ENCODE measurements at places on chromosomes 3 and 15.

GRCh38 chr15:88792342-88793282 is 10.6 kb upstream of the ACAN start:
- no peak overlapping the region for H3K4me3 ChIP-seq
- H3K27ac ChIP-seq = no peak overlapping the region
- H3K27me3 ChIP-seq = peaks cover 43% of the 10 kb centered on the region
- DNase-seq = no peak

DNA sequence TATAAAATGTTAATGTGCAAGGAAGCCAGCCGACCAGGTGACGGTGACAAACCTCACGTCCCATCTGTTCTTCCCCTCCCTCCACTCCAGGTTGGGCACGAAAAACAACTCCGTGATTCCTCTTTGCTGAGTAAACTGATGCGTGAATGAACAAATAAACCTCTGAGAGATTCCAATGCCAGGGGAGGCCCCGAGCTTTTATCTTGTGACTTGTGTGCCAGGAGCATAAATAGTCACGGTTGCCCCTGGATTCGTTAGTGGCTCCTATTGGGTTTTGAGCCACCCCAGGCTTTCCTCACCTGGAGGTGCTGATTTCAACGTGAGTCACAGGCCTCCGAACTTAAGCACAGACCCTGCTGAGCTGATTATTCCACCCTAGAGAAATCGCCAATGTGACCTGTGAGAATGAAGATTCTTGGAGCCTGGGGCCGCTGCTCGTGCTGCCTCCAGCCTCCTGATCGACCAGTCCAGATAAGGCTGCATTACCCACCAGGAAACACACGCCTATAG is 119.2 kb downstream of the SHQ1 start:
- no peaks in the 10 kb centered on the region for H3K27me3 ChIP-seq
- peaks cover 6% of the 10 kb centered on the region for H3K4me1 ChIP-seq
- H3K36me3 ChIP-seq = peaks cover 7% of the 10 kb centered on the region
- no peak for DNase-seq
- no peak overlapping the region for H3K27ac ChIP-seq

DNA sequence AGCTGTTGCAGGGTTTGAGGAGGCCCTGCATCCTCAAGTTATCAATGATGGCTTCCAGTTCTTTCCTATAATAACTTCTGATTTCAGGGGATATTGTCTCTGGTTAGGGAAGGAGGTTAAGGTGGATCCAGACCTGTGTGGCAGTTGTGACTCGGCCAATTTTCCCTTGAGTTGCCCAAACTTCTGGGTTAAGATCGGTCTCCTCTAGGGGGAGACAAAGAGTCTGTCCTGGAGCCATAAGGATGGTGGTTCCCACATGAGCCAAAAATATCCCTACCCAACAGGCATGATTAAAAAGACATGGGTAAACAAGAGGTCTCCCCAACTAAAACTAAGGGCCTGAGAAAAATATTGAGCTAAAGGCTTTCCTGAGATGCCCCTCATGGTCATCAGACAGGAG is 227.5 kb upstream of the MDFIC2 start:
- no peak overlapping the region for H3K27ac ChIP-seq
- peaks cover 13% of the 10 kb centered on the region for H3K27me3 ChIP-seq
- H3K36me3 ChIP-seq = no peaks in the 10 kb centered on the region
- H3K4me1 ChIP-seq = no peaks in the 10 kb centered on the region
- DNase-seq = no peak

DNA sequence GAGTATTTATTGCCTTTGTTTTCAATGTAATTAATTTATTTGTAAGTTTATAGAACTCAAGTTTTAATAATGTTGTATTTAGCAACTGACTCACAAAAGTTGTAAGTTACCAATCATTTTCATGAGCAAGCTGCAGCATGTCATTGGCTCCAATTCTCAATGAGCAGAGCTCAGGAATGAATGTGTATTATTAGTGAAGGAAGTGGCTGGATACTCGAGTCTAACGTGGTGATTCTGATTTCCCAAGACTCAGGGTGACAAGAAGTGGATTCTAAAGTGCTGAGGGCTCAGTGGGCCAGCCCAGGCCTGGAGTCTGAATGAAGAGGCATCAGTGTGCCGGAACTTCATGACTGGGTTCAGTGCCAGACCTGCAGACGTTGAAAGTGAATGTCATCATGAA is 39.6 kb downstream of the CLDN11 start:
- no peak overlapping the region for H3K27ac ChIP-seq
- peaks cover 25% of the 10 kb centered on the region for H3K27me3 ChIP-seq
- no peak for DNase-seq
- no peaks in the 10 kb centered on the region for H3K36me3 ChIP-seq
- no peak overlapping the region for H3K4me3 ChIP-seq

DNA sequence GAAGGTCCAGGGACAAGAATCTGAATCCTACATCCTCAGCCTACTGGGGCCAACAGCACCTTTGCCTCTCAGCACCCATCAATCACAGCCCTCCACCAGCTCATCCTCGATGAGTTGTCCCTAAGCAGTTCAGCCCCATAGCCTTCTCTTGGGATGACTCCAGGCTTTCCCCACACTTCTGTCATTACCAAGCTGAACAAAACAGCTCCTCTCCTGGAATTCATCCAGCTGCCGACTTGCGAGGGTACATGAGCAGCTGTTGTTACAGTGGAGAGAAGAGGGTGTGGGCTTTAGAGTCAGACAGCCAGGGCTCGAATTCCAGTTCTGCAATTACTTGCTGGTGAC is 69.0 kb upstream of the THBS1 start:
- H3K27me3 ChIP-seq = peaks cover 28% of the 10 kb centered on the region
- no peak for DNase-seq
- no peak overlapping the region for H3K4me3 ChIP-seq
- H3K4me1 ChIP-seq = no peaks in the 10 kb centered on the region

DNA sequence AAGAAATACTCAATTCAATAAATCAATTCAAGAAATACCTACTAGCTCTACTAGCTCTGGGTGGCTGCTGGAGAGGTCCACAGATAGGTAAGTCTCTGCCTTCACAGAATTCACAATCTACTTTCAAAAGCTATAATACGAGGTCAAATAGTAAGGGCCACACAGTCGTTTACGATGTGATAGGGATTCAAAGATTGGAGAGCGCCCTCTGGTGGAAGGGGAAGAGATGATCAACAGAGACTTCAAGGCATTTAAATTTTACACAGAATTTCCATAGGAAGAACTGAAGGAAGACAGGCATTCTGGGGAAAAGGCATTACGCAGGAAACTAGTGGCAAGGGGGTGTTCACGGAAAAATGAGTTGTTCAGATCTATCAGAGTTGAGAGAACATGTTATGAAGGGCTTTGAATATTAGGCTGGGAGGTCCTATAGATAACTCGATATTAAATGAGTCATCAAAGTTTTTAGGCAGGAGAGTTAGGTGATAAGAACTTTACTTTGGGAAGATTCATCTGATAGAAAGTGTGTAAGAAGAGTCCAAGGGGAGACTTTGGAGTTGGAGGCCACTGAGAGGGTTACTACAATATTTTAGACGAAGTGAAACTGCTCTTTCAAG is 128.8 kb downstream of the FRMD5 start:
- DNase-seq = peak; percentile 73
- H3K36me3 ChIP-seq = no peaks in the 10 kb centered on the region
- H3K4me1 ChIP-seq = peaks cover 16% of the 10 kb centered on the region
- no peak overlapping the region for H3K4me3 ChIP-seq

GRCh38 chr3:45441584-45442310 is 53.4 kb downstream of the LARS2 start:
- H3K27me3 ChIP-seq = no peaks in the 10 kb centered on the region
- DNase-seq = no peak
- no peak overlapping the region for H3K27ac ChIP-seq
- H3K36me3 ChIP-seq = peaks cover 27% of the 10 kb centered on the region

GRCh38 chr15:100820528-100820927 is 59.1 kb upstream of the ALDH1A3 start:
- DNase-seq = no peak
- H3K27me3 ChIP-seq = peaks cover 34% of the 10 kb centered on the region
- no peak overlapping the region for H3K4me3 ChIP-seq
- no peaks in the 10 kb centered on the region for H3K4me1 ChIP-seq
- no peak overlapping the region for H3K27ac ChIP-seq
- no peaks in the 10 kb centered on the region for H3K36me3 ChIP-seq

All from activated naive CD8-positive, alpha-beta T cell treated with anti-CD3 and anti-CD28 coated beads, Interleukin-2, amount 50 U/mL, for 24 hours (primary cell).